ENCODE measurements at places on chromosomes 2 and 18.

GRCh38 chr2:182066400-182067087, 80.9 kb downstream of the PPP1R1C start:
- DNase-seq, result no peak

- DNase-seq, result no peak
Measured at GRCh38 chr2:240998995-240999791, 775 bp downstream of the SNED1 start.

GRCh38 chr2:208012449-208012848, 12.9 kb downstream of the PLEKHM3 start:
- no peak for DNase-seq

- DNase-seq, result no peak
Measured at GRCh38 chr2:134491771-134492441, 226.9 kb downstream of the TMEM163 start.

GRCh38 chr2:121650315-121650930, 1.2 kb upstream of the CLASP1 start:
- no peak for DNase-seq

DNA sequence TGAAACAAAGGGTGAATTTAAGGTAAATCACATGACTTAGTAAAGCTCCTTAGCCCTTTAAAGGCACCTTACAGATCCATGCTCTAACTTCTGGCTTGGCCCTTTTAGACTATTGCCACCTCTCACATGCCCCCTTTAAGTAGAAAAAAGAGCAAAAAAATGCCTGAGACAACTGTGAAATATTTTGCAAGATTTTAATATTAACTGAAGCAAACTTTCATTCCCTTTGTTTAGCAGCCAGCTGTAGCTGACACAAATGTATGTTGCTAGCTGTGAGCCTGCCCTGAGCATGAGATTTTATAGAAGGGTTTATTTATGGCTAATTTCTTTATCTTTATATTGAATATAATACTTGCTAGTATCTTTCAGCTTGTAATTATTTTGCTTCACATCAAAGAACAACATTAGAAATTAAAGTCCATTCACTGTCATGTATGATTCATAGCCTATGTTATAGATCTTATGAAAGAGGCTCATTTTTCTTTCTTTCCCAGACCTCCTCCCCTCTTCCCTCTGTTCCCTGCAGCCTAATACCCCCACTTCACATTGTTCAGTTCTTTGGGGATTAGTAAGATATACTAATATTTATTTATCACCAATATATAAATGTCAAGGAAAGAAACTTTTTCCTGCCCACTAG, 637.2 kb upstream of the ZEB2 start:
- no peak for DNase-seq

DNA sequence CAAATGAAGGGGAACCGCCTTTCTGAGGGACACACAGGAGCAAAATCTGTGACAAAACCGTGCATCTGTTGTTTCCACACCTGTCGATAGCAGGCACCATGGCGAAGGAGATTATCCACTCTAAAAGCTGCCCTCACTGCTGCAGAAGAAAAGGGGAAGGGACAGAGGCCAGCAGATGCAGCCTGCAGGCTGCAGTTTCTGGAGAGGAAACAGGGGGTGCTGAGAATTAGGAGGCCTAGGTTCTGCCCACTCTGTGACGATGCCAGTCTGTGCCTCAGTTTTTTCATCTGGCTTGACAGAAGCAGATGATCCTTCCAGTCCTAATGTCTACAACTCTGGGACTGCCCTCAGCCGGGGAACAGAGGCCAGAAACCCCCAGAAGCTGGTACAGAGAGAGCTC, 17.7 kb downstream of the PAX8 start:
- no peak for DNase-seq

DNA sequence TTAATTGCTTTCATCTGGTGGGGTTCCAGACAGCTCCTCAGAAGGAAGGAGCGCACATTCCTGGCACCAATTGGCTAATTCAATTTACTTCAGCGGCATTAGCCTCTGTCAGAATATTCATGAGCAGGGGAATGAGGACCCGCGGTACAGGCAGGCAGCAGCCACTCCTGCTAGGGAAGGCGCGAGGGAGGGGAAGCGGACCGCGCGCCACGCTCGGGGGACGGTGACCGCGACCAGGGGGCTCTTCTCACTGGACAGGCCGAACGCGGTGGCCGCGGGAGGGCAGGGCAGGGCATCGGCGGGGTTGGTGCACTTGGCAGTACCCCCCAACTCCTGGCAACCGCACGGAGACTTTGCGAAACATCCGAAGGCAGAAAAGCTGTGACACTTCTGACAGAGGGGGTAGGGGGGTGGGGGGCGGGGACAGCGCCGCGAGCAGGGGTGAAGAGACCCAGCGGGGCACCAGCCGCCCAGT, at the start of gene CDH20:
Gene CDH20 (plus strand): TSS at position 160 of the 475 bp plus-strand sequence.
- DNase-seq, result no peak

DNA sequence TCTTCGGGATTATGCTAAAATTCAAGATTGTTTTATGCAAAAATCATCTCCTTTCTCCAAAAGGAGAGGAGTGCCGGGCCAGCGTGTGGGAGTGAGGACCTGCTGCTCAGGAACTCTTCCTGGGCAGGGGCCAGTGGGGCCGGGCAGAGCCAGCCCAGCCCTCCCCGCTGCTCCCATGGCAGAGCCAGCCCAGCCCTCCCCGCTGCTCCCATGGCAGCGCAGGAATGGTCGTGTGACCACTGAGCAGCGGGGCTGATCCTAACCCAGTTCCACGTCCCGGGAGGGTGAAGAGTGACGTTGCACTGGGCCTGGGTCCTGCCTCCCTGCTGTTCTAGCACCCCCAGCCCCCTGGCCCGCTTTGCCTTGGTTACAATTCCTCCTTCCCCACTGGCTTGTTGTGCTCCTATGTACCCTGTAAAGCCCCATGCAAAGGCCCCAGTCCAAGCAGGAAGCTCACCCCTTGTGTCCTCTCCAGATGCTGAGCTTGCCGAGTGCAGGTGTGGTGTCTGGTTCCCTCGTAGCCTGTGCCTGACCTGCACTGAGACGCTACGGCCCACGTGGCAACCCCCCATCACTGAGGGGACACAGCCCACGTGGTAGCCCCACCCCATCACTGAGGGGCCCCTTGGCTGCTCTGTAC, 11.4 kb upstream of the NEU4 start:
- no peak for DNase-seq

- DNase-seq, result no peak
Measured at GRCh38 chr2:190927301-190927700, 46.7 kb downstream of the GLS start.

DNA sequence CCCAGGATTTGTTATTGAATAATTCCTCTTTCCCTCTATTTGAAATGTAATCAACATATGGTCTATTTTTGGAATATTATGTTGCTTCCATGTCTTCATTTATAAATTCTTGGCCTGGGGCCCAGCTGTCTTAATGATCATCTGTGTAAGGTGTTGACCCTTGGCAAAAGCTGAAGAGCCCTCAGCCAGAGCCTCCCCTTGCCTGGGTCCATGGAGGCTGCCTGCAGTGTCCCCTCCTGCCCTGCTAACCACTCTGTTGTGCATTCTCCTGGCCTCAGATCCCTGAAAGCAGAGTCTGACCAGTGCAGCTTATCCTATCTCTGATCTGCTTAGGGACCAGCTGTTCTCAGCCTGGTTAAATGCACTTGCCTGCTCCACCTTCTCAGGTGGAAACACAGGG, 226.1 kb upstream of the APCDD1 start:
- no peak for DNase-seq

- no peak for DNase-seq
Measured at GRCh38 chr2:182655750-182656149, 60.3 kb upstream of the DNAJC10 start.

GRCh38 chr18:50030146-50030545, 164.8 kb downstream of the MYO5B start:
- no peak for DNase-seq

- no peak for DNase-seq
Measured at GRCh38 chr2:228016402-228016801, 145.0 kb downstream of the DAW1 start.

GRCh38 chr18:12155996-12156395, 62.4 kb downstream of the ANKRD62 start:
- DNase-seq, result no peak

DNA sequence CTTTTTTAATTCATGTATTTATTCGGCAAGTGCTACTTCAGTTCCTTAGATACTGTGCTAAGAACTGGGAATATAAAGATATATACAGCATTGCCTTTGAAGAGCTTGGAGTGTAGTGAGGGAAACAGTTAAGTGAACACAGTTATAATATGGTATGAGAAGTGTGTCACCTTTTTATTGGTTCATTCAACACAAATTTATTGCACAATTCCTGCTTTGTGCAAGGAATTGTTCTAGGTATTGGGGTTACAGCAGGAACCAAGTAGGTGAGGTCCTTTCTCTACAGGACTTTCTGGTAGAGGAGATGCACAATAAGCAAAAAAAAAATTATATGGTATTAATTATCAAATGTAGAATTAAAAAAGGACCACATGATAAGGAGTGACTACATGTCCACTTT, 65.5 kb downstream of the MTX2 start:
- DNase-seq, result no peak

GRCh38 chr2:172833898-172834297, 98.3 kb downstream of the RAPGEF4 start:
- DNase-seq, result no peak

DNA sequence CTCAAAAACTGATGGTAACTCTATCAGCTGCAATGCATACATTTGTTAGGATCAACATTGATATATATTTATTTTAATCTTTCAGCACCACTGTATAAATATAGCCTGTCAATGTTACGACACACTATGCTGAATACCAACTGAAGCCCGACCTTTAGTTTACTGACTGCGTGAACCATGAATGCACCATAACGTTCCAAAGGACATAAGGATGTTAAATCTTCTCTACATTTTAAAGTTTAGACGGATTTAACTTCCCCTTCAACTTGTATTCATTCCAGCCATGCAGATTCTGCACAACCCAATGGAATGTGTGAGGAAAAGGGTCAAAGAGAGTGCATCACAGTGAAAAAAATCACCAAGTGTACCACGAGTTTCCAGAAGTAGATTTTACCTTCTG, 489.5 kb downstream of the IRS1 start:
- no peak for DNase-seq

GRCh38 chr2:101848769-101849410, 142.9 kb upstream of the IL1R2 start:
- no peak for DNase-seq

GRCh38 chr2:217929272-217929671, 73.5 kb downstream of the TNS1 start:
- no peak for DNase-seq

- DNase-seq, result no peak
Measured at GRCh38 chr2:111975819-111976218, 77.4 kb downstream of the MERTK start.
